ENCODE measurements at places on chromosomes 3 and 15.
A peak's percentile ranks its signal among the peaks of the same experiment; 100 is the strongest.

DNA sequence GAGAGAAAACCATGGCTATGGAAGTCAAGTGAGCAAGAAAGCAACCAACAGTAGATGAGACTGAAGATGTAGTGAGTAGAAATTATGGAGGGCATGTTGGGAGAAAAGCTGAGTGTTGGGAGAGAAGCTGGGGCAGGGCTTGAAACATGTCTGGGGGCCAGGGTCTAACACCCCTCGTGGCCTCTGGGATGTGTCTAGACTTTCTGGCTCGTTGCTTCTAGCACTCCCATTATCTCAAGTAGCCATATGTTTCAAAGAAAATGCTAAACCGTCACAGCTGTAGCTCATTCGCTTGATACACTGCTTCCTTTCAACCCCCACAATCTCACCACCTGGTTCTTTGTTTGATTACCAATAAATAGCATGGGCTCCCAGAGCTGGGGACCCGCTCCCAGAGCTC lies 83.8 kb upstream of the BCHE start:
- no peak for DNase-seq

DNA sequence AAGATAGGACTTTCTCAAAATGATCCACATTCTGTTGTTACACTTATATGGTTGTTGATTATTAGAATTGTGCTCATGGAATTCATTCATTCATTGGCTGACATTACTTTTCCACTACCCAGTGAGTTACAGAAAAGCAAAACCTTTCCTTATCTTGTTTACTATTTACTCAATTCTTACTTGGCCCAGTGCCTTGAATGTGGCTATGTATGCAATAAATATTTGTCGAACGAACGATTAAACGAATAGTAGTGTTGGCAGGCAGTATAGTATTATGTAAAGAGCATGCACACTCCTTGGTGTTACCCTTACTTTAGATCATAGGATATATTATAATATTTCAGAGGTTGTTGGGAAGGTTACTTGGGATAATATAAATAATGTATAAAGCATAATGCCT lies 31.0 kb downstream of the CTDSPL2 start:
- DNase-seq, result no peak

- peak; percentile 35 for DNase-seq
These were observed 768 bp downstream of the UBXN7 start for GRCh38 chr3:196431181-196432136.

DNA sequence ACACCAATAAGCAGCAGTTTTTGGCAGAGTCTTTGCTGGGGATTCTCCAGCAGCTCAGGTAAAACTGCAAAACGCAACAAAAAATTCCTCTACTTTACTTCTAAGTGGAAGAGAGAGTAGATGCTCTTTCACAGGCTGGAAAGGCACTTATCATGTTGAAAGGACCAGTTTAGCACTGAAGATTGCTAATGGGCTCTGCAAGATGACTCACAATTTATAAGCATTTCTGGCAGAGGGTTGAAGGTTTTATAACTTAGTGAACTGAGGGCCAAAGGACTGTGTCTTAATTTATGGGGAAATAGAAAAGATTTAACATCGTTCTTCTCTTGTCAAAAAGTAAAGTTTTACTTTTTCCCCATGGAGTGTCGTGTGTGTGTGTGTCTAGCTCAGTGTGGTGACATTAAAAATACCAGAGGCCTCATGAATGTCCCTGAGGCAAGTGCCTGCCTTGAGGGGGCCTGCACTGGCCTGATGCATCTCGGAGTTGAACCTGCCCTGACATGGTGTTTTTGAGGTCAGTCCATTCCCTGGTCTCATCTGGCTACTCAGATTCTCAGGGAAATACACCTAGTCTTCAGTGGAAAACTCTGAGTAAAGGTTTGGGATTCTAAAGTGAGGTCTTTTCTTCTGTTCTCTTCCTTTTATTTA lies 1092.0 kb downstream of the NAALADL2 start:
- DNase-seq, result no peak

DNA sequence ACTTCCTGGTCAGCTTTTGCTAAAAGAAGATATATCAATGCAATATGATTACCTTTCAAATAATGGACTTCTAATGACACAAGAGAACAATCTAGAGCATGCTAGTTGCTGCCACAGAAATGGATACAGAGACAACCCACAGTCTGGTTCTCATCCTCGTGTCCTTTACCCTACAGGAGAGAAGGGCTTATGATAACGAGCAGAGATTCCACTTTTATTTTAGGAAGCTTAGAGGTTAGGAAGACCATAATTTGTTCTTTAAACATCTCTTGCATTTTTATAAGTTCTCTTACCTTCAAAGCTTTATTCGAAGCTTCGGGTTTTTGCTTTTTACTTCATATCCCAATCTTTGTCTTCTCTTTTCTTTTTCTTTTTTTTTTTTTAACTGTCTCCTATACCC lies 39.1 kb downstream of the FILIP1L start:
- DNase-seq, result no peak

DNA sequence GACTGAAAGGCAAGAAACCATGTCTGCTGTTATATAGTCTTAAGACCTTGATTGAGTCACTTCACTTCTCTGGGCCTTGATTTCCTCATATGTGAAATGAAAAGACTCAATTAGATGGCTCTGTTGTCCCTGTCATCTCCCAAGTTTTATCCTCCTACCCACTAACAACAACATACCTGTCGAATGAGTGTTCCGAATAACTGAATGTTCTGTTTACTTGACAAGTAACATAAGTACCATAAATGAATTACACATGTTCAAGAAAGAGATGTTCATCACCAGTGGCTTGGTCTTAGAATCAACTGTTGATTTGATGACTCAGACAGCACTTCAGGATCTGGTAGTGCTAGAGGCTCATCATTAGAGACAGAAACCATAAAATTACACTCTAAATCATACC lies 311.7 kb downstream of the VPS13C start:
- DNase-seq, result no peak

DNA sequence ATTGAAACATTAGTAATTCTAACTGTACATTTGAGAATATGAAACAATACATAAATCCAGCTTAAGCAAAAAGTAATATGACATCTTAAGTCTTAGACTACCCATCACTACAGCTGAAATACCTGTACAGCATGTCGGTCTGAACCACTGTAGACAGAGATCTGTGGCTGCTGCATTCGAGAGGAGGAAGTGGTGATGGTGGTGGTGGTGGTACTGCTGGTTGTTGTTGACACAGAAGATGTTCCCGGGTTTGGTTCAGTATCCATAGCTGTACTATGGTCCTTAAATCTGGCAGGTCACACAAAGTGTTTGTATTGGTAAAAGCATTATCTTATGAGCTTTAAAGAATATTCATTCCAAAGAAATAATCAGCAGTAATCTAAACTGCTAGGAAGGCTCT lies 2.9 kb downstream of the PHC3 start:
- DNase-seq, result peak; percentile 64

- DNase-seq, result no peak
These were observed 88.1 kb downstream of the ZIC1 start for GRCh38 chr3:147497286-147497685.
